Activated T-cell treated with anti-CD3 and anti-CD28 coated beads, Interleukin-2, amount 50 U/mL, for 48 hours (primary cell): ENCODE measurements at places on chromosomes 16 and 17.

DNA sequence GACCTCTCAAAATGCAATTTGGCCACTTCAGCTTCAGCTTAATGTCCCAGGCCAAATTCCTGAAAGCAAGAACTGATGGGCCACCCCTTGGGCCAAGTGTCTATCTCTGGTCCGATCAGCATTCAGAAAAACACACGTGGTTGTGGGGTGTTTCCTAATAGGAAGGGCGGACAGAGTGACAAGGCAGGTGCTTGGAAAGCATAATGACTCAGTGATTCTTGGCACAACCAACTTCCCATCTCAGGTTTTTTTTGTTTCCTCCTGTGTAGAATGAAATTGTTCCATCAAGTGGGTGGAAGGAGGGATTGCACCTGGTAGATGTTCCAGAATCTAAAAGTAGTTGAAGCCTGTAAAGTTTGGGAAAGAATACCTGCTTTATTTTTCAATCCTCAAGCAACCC is 155.6 kb downstream of the HS3ST2 start:
- DNase-seq, result no peak

GRCh38 chr16:70779361-70779760 is 21.6 kb downstream of the VAC14 start:
- DNase-seq, result no peak

- no peak for DNase-seq
Measured at GRCh38 chr16:27665881-27666280, 115.9 kb downstream of the KATNIP start.

- DNase-seq, result peak; percentile 47
Measured at GRCh38 chr17:3961564-3962047, 2.6 kb downstream of the ATP2A3 start.

DNA sequence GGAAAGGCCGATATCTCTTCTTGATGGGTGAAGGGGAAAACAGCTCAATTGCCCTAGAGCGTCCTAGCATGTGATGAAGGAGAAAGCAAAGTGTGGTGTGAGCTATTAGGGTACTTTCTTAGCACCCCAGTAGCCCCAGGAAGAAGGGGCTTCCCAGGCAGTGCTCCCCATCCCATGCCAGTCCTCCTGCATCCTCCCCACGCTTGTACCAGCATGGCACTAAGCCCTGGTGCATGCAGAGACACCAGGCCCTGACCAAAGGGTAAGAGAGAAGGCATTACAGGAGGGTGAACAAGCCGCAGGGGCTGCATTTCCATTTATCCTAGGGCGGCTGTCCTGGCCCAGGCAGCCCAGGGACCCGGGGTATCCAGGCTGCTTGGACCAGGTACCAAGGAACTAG is 3.1 kb downstream of the CYB561 start:
- DNase-seq, result no peak

GRCh38 chr16:57279780-57280638 is 4.5 kb downstream of the PLLP start:
- no peak for DNase-seq

- DNase-seq, result peak; percentile 81
Measured at GRCh38 chr16:88743693-88744576, 37.6 kb downstream of the CTU2 start.

GRCh38 chr17:65559461-65559803 is 2.0 kb downstream of the AXIN2 start:
- DNase-seq, result no peak

GRCh38 chr16:31009894-31010584 is 399 bp downstream of the STX1B start:
- DNase-seq, result no peak

- DNase-seq, result peak; percentile 24
Measured at GRCh38 chr16:75593825-75594820, 27.9 kb downstream of the GABARAPL2 start.

- no peak for DNase-seq
Measured at GRCh38 chr16:5838071-5838470, 740.5 kb upstream of the EEF2KMT start.

- no peak for DNase-seq
Measured at GRCh38 chr17:72238157-72238673, 117.4 kb downstream of the SOX9 start.

DNA sequence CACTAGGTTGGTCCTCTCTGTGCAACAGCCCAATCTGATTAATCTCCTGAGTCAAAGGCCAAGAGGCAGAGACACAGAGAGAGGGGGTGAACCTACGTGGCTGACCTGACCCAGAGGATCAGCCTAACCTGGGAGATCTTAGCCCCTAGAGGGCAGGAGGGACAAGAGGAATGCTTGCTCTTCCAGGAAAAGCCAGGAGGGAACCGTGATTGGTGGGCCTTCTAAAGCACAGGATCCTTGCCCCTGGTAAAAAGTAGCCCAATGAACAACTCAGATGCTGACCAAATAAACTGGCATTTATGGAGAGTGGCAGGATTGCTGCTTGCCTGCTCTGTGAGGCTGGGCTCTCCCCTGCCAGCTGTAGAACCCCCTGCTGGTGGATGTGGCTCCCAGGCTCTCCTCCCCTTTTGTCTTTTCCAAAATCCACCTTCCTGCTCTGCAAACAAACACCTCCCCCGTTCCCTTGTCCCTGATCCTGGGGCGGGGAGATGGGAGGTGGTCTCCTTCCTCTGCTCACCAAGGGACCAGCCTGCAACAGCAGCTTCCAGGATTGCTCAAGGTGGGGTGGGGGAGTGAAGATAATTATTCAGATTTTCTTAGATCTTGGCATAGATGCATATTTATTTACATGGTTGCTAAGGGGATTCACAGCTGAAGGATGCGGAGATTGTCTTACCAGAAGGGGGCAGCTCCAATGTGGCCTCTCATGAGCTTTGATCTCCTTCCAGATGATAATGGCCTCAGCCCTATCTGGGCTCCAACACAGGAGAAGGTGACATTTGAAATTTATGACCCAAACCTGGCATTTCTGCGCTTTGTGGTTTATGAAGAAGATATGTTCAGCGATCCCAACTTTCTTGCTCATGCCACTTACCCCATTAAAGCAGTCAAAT is 71.9 kb downstream of the SDR42E1 start:
- no peak for DNase-seq

GRCh38 chr16:30766206-30766932 is 4.2 kb downstream of the RNF40 start:
- DNase-seq, result no peak

GRCh38 chr16:85015481-85016187 is 4.3 kb upstream of the ZDHHC7 start:
- no peak for DNase-seq

GRCh38 chr17:75416006-75416405 is 10.5 kb upstream of the GRB2 start:
- no peak for DNase-seq

DNA sequence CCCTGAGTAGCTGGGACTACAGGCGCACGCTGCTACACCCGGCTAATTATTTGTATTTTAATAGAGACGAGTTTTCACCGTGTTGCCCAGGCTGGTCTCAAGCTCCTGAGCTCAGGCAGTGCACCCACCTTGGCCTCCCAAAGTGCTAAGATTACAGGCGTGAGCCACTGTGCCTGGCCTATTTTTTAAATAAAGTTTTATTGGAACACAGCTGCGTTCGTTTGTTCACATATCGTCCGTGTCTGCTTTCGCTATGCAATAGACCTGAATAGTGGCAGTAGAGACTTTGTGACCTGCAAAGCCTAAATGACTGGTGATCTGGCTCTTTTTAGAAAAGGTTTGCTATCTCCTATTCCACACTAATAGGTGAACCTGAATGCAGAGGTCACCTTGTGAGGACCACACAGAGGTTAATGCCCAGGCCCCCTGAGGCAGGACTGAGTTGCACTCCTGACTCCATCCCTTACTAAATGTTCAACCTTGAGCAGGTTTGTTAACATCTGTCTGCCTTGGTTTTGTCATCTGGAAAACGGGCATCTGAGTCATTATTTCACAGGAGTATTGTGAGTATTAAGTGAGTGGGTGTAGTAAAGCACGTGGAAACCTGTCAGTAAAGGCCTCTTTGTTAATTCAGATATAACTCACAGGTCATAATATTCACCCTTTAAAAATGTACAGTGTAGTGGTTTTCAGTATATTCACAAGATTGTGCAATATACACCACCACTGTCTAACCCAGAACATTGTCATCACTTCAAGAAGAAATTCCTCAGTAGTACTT is 157.5 kb upstream of the CACNG5 start:
- peak; percentile 54 for DNase-seq

GRCh38 chr17:75272848-75273184 is 1.8 kb upstream of the MIF4GD start:
- no peak for DNase-seq

- peak; percentile 83 for DNase-seq
Measured at GRCh38 chr17:82283208-82283749, 9.8 kb upstream of the CSNK1D start.

GRCh38 chr16:89119166-89119621 is 25.5 kb downstream of the ACSF3 start:
- DNase-seq, result no peak

DNA sequence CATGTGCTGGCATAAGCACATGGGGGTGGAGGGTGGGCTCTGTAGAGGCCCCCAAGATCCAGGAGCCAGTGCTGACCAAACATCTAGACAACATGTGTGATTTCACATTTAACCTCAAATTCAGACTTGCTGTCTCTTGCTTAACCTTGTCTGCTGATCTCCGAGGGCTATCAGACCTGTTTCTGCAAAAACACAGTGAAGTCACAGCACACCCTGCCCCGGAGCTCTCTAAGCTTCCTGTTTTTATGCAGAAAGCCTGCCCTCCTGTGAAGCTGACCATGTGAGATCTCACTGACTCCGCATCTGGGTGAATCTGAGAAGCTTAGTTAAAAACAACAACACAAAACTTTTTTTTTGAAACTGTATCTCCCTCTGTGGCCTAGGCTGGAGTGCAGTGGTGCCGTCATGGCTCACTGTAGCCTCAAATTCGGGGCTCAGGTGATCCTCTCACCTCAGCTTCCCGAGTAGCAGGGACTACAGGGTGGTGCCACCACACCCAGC is 6.6 kb upstream of the DPEP2 start:
- DNase-seq, result peak; percentile 46

GRCh38 chr17:19660219-19660870 is 11.8 kb downstream of the ALDH3A2 start:
- no peak for DNase-seq

GRCh38 chr17:63672856-63673255 is 27.1 kb downstream of the LIMD2 start:
- DNase-seq, result no peak

GRCh38 chr16:720447-720989 is 428 bp upstream of the ANTKMT start:
- DNase-seq, result peak; percentile 74

DNA sequence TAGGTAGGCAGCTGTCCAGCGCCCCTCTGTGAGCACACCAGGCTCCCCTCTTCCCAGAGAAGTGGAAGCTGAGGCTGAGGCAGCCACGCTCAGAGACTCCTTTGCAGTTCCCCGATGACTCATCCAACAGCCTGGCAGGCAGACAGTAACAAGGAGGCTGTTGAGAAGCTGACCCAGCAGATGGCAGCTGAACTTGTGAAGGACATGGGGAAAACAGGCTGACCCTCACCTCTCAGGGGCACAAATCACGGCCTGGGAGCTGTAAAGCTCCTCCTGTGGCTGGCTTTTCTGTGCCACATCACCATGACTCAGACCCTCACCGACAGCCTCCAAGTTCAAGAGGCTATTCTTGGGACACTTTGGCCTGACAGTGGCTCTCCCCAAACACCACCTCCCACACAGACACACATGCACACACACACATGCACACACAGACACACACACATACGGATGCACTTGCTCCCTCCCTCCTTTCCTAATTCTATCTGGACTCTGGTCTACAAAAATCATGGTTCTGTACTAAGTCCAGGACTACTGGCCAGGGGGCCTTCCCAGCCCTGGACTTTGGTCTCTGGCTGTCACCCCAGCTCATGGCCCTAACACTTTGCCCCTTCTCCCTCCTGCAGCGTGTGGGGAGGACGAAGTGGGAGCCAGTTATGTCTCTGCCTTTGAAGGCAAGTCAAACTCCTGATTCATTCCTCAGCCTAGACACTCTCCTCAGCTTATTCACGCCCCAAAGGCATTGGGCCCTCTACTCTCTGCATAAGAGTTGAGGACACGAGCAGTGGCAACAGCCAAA is 23.2 kb downstream of the MAP3K14 start:
- peak; percentile 55 for DNase-seq

GRCh38 chr16:57564571-57565270 is 22.3 kb downstream of the ADGRG5 start:
- peak; percentile 18 for DNase-seq

- no peak for DNase-seq
Measured at GRCh38 chr16:48681520-48681919, 71.5 kb upstream of the N4BP1 start.

DNA sequence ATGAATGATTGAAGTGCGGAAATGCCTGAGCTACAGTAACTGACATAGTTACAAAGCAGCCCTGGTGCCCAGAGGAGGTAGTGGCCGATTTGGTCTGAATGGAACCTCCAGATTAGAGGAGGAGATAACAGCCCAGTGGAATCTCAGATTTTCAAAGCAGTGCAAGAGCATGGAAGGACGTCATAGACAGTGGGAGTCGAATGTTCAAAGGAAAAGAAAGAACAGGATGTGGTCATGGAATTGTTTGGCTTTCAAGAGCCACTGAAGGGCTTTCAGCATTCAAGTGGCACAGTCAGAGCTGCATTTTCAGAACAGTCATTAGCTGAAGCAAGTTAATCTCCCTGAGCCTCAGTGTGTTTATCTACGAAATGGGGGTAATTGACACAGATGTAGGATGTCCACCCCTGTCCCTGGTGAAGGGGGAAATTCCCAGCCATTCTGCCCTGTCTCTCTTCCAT is 104.6 kb upstream of the CACNG3 start:
- DNase-seq, result no peak

DNA sequence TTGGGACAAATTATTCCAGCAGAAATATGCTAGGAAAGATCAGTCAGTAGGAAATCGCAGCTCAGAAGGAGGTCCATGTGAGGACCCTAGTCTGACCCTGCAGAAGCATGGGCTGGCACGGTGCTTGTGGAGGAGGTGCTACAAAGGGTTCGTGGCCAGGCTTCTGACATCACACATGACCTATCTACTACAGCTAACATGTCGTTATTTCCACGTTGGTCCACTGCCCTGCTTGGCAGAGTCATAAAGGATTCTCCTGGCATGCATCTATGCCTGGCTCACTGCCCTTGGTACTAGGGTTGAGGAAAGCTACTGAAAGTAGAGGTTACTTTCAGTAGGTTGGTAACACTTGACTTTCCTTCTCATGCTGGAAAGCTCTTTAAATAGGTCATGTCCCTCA is 118.1 kb upstream of the SHISA6 start:
- DNase-seq, result no peak

DNA sequence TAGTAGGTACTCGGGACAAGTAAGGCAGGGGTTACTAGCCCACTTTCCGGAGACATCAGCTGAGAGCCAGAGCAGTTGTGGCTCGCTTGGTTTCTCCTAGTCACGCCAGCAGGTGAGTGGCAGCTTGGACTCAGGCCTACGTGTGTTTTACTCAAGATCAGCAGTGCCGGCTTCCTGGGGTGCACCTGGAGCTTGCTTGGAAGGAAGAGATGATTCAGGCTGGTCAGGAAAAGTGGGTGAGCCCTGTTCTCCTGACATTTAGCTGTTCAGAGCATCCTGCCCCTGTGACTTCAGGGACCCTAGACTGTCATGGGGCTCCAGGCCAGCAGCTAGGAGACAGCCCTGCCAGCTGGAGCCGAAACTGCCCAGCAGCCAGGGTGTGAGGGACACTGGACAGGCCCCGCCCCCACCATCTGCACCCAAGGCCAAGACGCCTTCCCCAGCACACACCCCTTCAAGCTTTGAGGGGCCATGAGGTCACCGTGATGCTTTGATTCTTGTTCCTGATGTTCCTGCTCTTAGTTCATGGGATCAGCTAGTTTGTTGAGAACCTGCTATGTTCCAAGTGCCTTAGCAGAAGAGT is 238.0 kb upstream of the CIBAR2 start:
- DNase-seq, result no peak
